ENCODE measurements at places on chromosomes 16 and 17.

GRCh38 chr16:54808890-54809289, 121.8 kb upstream of the IRX5 start:
- DNase-seq: no peak

DNA sequence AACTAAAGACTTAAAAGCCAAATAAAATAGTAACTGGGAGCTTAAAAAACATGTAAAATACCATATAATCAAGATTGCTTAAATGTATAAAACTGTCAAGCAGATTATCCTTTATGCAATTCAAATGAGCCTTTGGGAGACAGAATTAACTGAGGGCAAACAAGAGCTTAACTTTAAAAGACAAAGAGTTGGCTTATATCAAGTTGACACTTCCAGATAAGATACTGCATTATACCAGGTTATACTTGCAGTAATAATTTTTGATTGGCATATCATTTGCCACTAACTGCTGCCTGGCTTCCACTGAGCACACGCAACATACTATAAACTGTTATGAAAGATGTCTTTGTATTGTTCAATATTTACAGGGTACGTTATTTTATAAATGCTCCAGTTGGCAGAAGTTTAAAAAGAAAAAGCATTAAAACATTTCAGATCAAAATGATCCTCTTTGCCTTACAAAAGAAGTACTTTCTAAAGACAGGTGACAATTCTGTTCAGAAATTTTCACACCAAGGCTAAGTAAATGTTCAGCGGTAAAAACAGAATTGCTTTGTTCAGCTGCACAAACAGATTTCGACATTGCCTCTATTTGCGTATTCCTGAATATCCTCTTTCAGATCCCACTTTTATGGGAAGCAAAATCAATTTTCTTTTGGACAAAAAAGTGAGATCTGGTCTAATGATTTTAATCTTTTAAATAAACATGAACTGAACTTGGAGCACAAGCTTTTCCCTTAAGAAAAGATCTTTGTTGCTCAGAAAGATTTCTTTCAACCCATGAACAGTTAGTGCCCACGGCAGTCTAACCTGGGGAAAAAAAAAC, 50.7 kb downstream of the TOX3 start:
- DNase-seq: no peak

DNA sequence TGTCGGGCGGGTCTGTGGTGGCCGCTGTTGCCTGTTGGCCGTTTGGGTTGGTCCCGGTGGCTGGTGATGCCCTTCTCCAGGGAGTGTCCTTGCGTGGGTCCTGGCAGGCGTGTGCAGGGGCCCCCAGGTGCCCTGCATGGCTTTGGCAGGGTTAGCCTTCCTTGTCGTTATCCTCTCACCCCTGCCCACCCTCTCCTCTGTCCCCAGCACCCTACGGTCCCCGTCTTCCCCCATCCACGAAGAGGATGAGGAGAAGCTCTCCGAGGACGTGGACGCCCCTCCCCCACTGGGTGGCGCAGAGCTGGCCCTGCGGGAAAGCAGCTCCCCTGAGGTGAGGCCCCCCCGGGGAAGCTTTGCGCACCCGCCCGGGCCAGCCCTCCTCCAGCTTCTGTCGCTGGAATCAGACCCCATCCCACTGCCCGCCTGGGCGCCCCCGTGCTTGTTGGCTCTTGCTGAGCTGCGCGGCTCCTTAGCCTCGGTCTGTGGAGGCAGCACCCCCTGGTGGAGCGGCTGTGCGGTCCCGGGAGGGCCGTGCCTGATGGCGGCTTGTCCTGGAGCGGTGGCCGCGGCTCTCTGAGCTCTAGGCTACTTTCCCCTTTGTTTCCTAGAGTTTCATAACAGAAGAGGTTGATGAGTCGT, 10.6 kb upstream of the NUDT16L1 start:
- no peak for DNase-seq

DNA sequence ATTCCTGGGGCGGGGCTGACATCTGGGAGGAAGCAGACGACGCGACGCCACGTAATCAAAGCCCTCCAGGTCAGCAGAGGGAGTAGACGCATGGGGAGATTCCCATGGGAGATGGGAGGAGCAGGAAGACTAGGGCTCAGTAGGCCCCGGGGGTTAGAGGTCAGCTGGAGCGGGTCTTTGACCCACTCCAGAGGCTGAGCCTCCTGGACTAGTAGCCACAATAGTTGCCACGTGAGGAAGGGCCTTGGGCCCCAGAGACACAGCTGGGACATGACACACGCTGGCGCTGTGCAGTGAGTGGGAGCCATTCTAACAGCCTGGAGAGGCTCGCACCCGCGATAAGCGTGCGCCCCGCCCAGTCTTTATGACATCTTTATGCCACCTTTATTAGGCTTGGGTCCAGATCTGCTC, 95.7 kb upstream of the AMZ2 start:
- no peak for DNase-seq

DNA sequence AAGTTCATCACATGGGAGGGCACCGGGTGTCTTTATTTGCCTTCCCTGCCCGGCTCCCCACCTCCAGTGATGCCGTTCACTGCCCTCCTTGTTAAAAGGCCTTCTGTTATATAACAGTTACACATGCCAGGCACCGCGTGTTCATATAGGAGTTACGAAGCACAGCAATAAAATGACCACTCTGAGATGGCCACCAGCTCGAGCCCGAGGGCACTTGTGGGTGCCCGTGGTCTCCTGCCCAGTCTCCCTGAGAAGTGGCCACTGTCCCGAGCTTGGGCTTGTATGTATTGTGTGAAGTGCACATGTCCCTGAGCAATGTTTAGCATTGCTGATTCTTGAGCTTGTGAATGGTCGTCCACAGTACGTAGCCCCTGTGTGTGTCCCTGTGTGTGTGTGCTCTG, 355.6 kb downstream of the SEC14L1 start:
- DNase-seq: no peak

GRCh38 chr17:57869617-57870282, 19.9 kb upstream of the MRPS23 start:
- DNase-seq: no peak

DNA sequence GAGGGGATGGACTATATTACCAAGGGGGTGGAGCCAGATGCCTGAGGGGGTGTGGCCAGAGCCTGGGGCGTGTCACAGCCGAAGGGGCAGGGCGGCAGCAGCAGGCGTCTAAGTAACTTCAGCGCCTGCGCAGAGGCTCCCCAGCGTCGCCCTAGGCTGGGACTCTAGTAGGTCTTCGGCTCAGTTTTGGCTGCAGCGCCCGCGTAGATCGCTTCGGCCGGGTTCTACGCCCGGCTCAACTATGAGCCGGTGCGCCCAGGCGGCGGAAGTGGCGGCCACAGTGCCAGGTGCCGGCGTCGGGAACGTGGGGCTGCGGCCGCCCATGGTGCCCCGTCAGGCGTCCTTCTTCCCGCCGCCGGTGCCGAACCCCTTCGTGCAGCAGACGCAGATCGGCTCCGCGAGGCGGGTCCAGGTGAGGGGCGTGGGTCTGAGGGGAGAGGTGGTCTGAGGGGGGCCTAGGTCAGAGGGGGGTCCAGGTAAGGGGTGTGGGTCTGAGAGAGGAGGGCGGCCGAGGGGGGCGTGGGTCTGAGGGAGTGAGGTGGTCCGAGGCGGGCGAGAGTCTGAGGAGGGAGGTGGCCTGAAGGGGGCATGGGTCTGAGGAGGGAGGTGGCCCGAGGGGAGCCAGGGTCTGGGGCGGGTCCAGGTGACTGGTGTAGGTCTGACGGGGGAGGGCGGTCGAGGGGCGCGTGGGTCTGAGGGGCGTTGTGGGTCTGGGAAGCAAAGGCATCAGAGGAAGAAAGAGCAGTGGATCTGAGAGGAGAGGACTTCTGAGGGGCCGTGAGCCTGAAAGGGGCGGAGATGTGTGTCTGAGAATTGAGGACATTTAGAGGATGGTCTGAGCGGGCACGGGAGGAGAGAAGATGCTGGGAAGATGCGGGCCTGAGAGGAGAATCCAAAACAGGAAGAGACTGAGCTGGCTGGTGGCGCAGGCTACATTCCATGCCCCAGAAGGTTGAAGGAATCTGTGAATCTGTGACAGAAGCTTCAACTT, at the start of gene LPCAT2:
Gene LPCAT2 (plus strand): TSS at position 132 of the 991 bp plus-strand sequence. CDS start 110 bp downstream, at position 242.
- no peak for DNase-seq

- no peak for DNase-seq
Observed at GRCh38 chr16:7731141-7731540, 398.5 kb downstream of the RBFOX1 start.

- no peak for DNase-seq
Observed at GRCh38 chr17:74326506-74326905, 480 bp downstream of the KIF19 start.

DNA sequence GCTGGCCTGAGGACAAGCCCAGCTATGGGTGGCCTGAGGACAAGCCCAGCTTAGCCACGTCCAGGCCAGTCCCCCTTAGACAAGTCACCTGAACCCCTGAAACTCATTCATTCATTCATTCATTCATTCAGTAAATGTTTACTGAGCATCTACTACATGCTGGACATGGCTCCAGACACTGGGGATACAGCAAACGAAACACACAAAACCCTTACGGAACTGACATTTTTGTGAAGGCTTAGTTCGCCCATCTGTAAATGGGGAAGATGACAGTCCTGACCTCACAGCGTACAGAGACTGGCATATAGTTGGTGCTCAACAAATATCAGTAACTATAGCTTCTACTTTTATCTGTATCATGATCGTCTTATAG, 37.5 kb downstream of the PPL start:
- no peak for DNase-seq

DNA sequence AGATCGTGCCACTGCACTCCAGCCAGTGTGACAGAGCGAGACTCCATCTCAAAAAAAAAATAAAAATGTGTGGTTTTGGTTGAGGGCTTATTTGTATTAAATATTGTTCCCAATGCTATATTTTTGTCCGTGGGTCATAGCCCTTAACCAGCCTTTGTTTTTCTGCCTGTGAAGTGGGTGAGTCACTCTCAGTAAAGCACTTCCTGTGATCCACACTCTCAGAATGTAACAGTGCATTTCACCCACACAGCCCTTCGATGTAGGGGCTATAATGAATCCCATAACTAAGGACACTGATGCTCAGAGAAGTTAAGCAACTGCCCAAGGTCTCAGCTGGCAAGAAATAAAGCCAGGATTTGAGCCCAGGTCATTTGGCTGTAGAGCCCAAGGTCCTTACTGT, 34.7 kb upstream of the POLR3E start:
- DNase-seq: no peak

DNA sequence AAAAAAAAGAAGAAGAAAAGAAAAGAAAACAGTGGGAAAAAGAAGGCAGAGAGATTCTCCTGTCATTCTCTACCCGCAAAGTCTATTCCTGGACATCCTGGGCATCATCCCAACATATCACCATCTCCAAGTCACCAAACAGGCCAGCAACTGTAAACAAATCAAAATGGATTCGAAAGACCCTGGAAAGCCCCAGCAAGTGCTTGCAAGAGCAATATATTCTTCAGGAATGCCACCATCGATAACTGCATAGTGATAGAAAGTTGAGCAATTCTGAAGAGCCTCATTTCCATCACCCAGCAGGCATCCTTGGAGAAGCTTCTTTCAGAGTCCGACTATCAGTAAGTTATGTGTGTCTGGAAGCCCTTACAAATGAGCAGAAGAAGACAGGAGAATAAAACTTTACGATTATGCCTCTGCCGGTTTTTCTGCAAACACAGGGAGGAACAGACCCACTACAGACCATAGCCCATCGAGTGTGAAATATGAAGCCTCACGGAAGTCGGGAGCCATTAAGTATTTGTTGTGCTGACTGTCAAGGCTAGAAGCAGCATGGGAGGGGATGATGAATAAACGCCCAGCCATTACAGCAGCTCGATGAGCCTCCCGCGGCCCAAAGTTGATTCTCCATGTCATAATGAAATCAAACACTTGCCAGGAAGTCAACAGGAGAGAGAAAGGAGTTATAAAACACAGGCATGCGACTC, 64.5 kb upstream of the SEC14L1 start:
- DNase-seq: no peak

DNA sequence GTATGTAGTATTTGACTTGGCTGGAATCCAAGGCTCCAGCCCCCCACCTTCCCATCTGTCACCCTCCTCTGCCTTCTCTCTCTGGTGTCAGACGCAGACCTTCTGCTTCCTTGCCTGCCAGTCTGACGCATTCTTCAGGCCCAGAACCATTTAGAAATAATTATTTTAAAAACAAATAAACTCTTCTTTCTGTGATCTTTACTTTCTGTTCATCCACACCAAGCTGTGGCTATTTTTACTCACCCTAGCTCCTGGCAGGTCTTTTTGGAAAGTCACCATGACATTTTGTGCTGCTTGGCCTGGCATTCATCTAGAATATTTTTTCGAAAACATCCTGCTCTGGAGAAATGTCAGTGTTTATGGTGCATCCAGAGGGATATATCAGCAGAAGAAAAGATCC, 330.7 kb upstream of the ASIC2 start:
- DNase-seq: no peak

- no peak for DNase-seq
Observed at GRCh38 chr17:78794399-78794798, 12.3 kb upstream of the CYTH1 start.

DNA sequence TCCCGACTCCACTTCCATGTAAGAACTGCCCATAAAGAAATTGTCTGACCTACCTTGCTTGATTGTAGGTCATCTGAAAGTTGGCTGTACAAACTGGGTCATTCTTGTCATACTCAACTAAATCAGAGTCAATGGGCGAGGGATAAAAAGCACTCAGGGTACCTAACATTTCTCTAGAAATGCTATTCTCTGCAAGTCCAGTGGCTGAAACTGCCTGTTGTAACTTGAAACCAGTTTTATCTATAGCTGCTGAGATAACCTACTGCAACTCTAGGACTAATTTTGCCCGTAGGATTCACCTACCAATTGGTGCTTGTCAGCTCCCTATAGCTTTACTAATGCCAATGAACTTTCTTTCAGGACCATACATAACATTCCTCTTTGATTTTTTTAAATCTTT, 100.1 kb upstream of the GRIN2A start:
- no peak for DNase-seq

DNA sequence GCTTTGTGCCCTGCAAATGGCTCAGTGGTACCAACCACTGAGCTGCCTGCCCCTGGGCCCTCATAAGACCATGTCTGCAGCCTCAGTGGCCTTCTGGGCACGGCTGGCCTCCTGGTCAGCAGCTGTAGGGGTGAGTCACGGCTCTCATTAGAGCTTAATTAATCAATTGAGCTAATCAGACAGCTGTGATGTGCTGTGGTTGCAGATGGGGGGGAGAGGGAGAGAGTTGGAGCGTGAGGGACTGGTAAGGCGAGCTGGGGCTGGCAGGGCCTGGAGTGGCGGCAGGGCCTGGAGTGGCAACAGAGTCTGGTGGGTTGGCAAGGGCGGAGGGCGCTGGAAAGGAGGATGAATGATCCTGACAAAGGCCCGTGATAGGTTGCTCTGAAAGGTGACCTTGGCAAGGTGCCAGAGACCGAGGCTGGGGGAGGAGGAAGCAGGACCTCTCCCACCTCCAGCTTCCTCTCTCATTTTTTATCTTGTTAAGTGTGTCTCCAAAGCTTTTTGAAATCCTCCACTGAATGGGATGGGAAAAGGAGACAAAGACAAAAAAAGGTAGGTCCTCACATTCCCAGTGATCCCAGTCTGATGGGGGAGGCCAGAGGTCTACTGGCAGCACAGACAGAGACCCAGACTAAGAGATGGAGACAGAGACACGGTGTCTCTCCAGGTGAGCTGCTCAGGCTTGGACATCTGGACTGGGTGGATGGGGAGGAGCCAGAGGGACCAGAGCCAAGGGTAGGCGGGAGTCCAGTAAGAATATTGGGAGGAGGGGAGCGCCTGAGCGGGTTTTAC, 41.6 kb downstream of the DCAKD start:
- DNase-seq: no peak

GRCh38 chr16:7509963-7510601, 177.4 kb downstream of the RBFOX1 start:
- DNase-seq: no peak
